ENCODE measurements at places on chromosomes 2 and 18. TPM values are rescaled to one million over a fixed set of nuclear protein-coding genes. Genes with fewer than 3 reads are reported as not detected.

Gene CCDC178
- not detected for total RNA-seq

- no peak overlapping the region for H3K27ac ChIP-seq
- no peak overlapping the region for H3K4me3 ChIP-seq
- DNase-seq: no peak
- no peaks in the 10 kb centered on the region for H3K4me1 ChIP-seq
- H3K27me3 ChIP-seq: no peaks in the 10 kb centered on the region
- no peaks in the 10 kb centered on the region for H3K36me3 ChIP-seq
Measured at GRCh38 chr2:151043484-151043883, 218.2 kb downstream of the RBM43 start.

Gene RAB31
- total RNA-seq: not detected

Gene SLC4A5
- 2.6 TPM for total RNA-seq

DNA sequence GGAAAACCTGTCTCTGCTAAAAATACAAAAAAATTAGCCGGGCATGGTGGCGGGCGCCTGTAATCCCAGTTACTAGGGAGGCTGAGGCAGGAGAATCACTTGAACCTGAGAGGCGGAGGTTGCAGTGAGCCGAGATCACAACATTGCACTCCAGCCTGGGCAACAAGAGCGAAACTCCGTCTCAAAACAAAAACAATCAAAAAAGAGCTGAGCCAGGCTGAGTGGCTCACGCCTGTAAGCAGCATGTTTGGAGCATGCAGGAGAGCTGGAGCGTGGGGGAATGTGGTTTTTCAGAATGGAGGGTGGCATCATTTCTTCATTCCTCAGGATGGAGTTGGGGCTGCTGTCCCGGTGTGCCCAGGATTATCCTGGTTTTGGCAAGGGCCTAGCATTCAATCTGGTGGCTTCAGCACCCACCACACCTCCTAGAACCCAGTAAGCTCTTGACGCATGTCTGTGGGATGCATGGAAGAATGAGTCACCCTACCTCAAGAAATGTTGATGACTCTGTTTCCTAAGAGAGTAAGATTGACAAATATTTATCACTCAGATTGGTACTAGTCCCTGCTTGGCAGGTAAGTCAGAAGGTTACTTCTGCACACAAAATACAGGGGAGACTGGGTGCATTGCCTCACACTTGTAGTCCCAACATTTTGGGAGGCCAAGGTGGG lies 90.2 kb upstream of the ODC1 start:
- no peak overlapping the region for H3K27ac ChIP-seq
- H3K4me1 ChIP-seq: peaks cover 27% of the 10 kb centered on the region
- H3K27me3 ChIP-seq: peaks cover 29% of the 10 kb centered on the region

Gene GREB1L
- total RNA-seq: not detected

DNA sequence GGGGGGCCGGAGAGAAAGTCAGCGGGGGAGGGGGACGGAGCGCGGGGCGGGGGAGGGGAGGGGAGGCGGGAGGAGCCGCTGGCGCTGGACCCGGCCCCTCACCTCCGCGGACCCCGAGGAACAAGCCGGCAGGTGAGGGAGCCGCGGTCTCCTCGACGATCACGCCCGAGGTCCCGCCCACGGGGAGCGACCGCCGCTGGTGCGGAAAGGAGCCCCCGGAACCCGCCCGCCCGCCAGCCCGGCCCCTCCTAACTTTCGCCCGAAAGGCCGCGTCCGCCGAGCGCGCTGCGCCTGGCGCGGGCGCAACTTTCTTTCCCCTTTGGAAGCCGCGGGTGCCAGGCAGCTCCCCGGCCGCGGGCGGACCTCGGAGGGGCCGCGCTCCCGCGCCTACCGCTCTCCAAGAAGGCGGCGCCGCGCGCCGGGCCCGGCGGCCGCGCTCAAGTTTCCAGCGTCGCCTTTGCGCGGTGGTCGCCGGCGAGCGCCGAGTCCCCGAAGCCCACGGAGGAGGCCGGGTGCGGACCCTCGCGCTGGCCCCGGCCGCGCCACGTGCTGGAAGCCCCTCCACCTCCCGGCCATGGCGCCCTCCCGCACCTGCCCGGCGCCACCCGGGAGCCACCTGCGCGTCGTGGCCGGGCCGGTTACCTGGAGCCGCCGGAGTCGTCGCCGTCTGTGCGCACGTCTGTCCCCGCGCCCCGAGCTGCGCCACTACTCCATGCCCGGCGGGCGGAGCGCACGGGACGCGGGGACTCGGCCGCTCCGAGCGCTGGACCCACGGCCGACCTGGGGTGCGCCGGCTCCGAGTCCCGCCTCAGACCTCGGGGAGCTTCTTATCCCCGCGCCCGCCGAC lies at the start of gene ALKAL2:
Gene ALKAL2 (minus strand): TSS at position 181 of the 847 bp plus-strand sequence. CDS start 256 bp downstream, outside the sequence.
- H3K4me1 ChIP-seq: peaks cover 7% of the 10 kb centered on the region
- no peak for DNase-seq
- no peak within 1 kb of the TSS for H3K4me3 ChIP-seq
- H3K27ac ChIP-seq: no peak within 1 kb of the TSS

DNA sequence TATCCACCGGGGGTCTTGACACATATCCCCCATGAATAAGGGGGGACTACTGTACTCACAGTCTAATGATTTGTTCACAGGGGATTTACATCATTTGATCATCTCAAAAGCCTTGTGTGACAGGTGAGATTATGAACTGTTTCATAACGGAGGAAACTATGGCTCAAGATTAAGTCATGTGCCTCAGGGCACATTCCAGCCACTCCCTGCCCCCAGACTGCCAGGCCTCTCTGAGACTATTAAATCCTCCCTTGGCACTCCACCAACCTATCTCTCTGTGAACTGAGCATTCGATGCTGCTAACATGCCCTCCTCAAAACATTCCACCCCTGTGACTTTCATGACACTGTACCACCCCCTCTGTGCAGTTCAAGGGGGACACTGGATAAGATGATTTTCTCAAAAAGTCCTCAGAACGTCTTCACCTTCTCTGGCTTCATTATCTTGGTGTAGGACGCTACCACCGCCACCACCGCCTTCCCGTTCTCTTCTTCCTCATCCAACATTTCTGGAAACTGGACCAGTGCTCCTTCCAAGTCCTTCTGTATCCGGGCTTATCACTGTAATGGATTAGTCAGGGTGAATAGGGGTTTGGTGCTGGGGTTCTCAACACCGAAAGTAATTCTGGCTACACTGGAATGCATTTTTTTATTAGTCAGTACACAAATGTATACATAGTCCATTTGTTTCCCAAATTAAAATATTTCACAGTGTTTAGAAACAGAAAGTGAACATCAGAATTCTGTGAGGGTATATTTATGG lies 169.6 kb downstream of the KCNS3 start:
- H3K36me3 ChIP-seq: no peaks in the 10 kb centered on the region
- no peaks in the 10 kb centered on the region for H3K4me1 ChIP-seq
- no peak for DNase-seq
- no peak overlapping the region for H3K4me3 ChIP-seq
- H3K27me3 ChIP-seq: no peaks in the 10 kb centered on the region

GRCh38 chr2:217219164-217219520 lies 359.3 kb upstream of the TNP1 start:
- peaks cover 24% of the 10 kb centered on the region for H3K4me1 ChIP-seq
- no peak overlapping the region for H3K27ac ChIP-seq
- no peak overlapping the region for H3K4me3 ChIP-seq
- DNase-seq: no peak
- H3K36me3 ChIP-seq: peaks cover 10% of the 10 kb centered on the region
- H3K27me3 ChIP-seq: peaks cover 38% of the 10 kb centered on the region

Gene SDC1
- 0.42 TPM for total RNA-seq
